ENCODE measurements at places on chromosomes 16 and 17.

DNA sequence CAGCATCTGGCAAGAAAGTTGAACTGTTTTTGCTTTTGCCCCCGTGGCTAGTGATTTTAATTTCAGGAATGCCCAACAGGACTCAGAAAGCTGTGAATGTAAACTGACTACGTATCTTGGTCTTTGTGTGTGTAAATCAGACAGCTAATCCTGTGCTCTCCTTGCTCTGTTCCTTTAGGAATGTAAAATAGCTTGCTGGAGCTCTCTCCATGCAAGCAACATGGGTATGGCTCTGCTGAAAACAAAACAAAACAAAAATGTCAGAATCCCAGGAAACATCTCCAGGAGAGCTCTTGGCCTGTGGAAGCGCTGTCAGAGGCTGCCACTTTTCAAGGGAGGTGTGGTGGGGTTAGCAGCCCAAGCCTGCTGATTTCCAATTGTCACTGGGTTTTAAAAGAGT lies 161.8 kb upstream of the NOG start:
- no peak for DNase-seq

DNA sequence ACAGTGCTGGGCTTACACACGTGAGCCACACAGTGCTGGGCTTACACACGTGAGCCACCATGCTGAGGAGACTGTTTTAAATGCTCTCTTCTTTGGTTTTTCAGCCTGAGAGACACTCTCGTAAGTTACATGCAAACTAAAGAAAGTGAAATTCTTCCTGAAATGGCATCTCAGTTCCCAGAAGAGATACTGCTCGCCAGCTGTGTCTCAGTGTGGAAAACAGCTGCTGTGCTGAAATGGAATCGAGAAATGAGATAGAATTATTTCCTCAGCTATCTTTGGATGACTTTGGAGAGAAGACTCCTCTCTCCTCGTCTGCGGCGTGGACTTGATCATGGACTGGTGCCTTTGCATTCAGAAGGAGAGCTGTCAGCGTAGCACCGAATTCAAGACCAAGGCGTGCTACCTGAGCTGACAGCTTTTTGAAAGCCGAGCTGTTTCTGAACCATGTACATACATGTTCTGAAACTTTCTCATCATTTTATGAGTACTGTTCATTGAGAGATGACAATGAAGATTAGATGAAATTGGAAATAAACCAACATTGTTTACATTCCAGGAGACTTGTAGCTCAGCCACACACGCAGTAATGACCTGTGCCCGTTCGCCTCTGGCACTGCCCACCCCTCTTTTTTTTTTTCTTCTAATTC lies 21.6 kb upstream of the ENDOV start:
- DNase-seq: no peak

- no peak for DNase-seq
Observed at GRCh38 chr17:62024866-62025265, 40.2 kb downstream of the MED13 start.

DNA sequence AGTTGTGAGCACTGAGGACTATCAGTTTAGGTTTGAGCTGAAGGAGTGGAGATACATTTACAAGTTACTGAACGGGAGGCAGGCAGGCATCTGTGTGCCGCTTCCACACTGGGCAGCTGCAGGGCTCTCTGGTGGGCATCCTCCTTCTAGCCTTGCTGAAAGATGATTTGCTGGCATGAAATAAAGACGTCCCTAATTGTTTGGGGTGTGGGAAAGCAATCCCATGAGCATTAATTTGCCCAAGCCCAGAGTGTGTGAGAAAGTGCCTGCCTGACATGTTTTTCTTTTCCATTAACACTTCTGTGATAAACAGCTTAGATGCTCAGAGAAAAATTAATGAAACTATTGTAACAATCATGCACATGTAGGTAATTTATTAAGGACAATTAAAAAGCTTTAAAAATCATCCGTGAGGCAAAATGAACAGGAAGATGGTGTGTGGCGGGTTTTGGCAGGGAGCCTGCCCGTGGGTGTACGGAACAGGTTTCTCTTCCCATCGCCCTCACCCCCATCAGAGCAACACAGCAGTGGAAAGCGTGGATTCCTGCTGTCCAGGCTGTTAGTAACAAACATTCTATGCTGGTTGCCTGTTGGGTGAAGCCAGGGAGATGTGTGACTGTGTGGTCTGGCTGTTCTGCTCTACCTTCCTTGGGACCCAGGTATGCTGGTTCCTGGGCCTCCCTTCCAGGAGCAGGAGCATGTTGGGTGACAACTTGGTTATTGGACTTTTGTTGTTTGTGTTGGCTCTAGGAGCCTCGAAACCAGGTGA lies 191.9 kb downstream of the MSI2 start:
- peak; percentile 25 for DNase-seq

- DNase-seq: no peak
Observed at GRCh38 chr17:17180141-17180603, 26.0 kb downstream of the PLD6 start.

- DNase-seq: no peak
Observed at GRCh38 chr16:82203198-82203597, 33.2 kb upstream of the MPHOSPH6 start.

- no peak for DNase-seq
Observed at GRCh38 chr16:20911361-20911760, 10.8 kb downstream of the LYRM1 start.

DNA sequence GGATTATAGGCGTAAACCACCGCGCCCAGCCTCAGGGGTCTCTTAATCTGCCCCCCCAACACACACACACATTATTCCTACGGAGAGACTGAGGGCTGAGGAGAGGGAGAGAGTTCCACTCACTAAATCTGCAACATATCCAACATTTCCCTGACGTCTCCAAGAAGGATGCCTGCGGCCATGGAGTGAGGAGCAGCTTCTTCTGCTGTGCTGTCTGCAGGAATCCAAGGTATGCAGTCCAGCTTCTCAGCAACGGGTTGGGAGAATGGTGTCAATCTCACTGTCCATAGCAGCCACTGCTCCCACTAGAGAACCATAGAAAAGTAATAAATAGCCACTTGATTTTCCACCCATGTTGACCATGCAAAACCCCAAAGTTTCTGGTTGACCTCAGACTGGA lies 5.1 kb upstream of the PLXDC1 start:
- no peak for DNase-seq

DNA sequence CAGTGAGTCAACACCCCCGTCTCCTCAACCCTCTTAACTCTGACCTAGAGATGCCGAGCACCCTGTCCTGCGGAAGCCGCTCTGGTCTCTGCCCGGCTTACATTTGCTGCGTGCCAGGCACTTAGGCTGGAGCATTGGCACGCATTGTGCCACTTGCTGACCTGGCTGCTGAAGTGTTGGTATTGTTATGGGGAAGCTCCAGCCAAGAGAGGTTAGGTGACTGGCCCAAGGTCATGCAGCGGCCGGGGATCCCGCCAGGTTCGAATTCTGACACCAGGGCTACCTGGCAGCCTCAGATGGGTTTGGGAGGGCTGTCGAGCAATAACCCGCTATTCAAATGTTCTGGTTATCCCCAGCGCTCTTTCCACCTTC lies 5.0 kb upstream of the HSD17B1 start:
- no peak for DNase-seq

- DNase-seq: peak; percentile 71
Observed at GRCh38 chr17:7717756-7718350, 309 bp downstream of the DNAH2 start.

GRCh38 chr17:80724775-80725266 lies 180.2 kb downstream of the RPTOR start:
- DNase-seq: no peak
